ENCODE measurements at places on chromosomes 1 and 21.
A peak's percentile ranks its signal among the peaks of the same experiment; 100 is the strongest.

DNA sequence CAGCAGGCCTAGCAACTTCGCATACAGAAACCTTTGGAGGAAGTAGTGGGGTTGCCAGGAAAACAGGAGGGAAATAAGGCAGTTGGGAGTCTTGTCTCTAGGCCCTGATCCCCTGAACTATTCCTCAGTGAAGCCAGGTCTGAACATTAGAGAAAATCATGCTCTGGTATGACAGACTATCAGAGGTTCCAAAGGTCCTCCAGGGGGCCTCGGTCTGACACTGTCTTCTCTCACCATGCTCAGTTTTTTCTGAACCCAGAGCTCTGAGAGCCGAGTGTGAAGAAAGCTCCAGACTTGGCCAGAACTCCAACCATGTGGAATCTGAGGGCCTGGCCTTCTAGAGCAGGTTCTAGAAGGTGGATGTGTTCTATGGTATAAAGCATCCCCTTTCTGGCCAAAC is 4.0 kb downstream of the TOMM40L start:
- no peak for DNase-seq

DNA sequence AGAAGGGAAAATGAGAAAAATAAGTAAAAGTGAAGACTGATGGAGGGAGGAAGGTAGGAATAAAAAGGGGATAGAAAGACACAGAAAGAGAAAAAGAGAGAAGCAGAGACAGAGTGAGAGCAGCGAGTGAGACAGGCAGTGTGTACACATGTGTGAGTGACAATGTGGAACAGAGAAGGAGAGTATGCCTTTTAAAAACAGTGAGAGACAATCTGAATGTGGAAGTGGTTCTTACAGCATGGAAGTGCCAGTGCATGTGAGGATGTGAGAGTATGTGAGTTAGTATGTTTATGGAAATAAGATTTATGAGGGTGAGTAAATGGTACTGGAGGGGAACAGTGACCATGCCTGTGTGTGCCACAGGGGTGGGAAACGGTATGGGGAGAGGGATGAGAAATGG is 1.2 kb downstream of the NEGR1 start:
- DNase-seq, result peak; percentile 11

GRCh38 chr1:11374748-11375110 is 101.7 kb downstream of the UBIAD1 start:
- no peak for DNase-seq

DNA sequence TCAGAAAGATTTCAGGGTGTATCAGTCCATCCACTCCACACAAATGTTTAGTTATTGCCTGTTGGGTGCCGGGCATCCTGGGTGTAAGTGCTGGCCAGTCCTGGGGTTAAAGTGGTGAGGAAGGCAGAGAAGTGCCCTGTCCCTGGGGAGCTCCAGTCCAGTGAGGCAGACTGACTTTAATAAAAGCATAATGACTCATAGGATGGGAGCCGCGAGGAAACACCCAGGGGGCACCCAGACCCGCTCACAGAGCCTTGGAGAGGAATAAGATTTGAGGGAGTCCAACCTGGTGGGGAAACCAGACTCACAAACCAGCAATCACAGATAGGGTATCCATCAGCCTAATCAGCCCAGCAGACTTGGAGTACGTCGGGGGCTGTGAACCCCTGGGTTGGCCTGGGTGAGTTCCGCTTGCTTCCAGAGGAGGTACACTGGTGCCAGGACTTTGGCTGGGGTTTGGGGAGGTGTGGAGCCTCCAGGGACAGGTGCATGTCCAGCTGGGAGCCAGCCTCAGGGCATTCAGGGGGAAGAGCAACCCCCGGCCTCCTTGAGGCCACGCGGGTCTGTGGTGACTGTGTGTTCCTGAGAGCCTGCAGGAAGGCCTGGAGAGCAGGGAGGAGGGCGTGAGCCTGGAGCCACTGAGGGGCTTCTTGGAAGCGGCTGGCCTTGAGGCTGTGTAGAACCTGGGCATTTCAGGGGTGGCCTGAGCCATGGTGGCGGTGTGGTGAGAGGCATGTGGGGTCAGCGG is 3.7 kb downstream of the PEAR1 start:
- DNase-seq, result peak; percentile 77

- peak; percentile 15 for DNase-seq
Measured at GRCh38 chr1:23013657-23014056, 2.0 kb downstream of the TEX46 start.

- no peak for DNase-seq
Measured at GRCh38 chr1:39080831-39081270, 54.7 kb downstream of the NDUFS5 start.

DNA sequence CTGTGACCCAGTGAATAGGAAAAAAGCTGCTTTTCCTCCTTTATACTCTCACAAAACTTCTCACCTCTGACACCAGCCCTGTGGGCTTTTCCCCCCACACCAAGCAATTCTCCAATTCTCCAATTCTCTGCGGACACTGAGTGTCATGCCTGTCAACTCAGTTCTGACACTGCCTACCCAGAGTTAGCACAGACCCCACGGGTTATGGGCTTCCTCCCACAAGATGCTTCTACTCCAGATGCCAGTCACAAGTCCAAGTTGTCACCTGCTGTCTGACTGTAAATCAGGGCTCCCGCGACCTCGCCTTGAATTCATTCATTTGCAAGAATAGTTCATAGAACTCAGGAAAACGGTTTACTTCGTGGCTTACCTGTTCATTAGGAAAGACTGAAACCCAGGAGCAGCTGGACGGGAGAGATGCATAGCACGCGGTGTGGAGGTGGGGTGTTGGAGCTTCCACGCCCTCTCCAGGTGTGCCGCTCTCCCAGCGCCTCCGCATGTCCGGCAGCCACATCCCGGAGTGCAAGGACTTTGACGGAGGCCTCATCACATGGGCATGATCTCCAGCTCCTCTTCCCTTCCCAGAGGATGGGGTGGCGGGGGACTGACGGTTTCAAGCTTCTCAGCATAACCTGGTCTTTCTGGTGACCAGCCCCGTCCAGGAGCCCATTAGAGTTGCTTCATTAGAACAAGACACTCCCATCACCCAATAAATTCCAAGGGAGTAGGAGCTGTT is 154.7 kb downstream of the PGBD5 start:
- no peak for DNase-seq
